NCI-H1105 (cell line): ENCODE measurements at places on chromosomes 2 and 18.

DNA sequence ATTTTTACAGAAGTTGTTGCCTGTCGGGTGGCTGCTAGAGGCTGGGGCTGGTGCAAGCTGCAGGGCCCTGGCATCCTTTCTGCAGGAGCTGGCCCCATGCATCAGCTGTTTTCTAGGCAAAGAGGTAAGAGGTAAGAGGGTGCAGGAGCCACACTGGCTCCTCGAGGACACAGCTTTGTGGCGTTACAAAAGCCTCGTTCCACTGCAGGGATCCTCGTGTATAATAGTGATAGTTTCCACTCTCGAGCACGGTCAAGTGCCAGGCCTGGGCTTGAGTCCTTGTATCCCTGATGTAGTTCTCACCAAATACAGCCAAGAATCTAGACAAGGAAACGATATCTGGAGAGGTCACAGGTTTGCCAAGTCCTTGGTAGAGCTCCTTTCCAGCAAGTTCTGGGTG is 33.2 kb upstream of the FHOD3 start:
- DNase-seq = no peak

GRCh38 chr18:27483276-27483675 is 298.2 kb upstream of the CHST9 start:
- no peak for DNase-seq

- no peak for DNase-seq
Observed at GRCh38 chr2:190169221-190170072, 106.9 kb upstream of the MSTN start.

DNA sequence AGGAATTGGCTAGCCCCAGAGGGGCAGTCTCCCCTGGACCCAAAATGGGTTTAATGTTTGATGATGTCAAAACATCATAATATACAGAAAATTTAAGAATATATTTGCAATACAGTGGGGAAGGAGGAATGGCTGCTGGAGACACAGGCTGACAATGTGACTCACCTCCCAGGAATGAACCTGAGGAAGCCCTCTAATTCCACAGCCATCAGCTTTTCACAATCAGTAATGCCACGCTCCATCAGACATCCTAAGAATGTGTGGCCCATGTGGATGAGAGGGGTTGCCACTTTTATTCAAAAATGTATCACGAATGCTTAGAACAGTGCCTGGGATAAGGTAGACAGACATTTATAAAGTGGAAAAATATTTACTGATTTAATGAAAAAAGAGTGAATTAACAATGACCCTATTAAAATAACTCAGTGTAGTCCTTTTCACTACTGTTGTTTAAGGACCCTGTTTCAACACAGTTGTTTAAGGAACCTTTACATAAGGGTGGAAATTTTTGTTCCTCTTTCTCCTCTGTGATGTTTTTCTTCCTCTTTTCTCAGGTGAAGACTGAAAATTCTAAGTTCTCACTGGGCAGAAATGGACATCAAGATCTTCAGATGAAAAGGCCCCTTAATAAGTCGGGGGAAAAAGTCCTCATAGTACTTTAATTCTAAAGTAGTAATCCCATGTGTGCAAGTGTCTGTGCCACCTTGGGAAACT is 17.5 kb upstream of the TMEM163 start:
- no peak for DNase-seq

GRCh38 chr18:5066380-5066977 is 130.6 kb downstream of the AKAIN1 start:
- no peak for DNase-seq
